ENCODE measurements at places on chromosomes 7 and 10.

DNA sequence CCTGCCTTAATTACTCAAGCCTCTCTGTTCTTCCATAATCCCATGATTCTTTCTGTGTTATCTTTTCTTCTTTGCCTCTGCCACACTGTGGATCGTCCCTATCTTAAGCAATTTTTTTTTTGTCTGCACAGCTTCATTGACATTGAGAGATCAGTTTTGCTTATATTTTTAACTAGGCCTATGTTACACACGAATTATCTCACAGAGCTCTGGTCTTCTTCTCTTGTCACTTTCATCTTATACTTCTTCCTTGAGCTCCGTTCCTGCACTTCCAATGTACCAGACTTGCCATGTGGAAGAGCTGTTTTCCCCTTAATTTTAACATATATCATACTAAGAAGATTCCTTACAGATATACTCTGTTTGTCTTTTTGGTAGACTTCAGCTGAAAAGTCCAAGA is 106.1 kb downstream of the MAGI2 start:
- DNase-seq, result no peak

DNA sequence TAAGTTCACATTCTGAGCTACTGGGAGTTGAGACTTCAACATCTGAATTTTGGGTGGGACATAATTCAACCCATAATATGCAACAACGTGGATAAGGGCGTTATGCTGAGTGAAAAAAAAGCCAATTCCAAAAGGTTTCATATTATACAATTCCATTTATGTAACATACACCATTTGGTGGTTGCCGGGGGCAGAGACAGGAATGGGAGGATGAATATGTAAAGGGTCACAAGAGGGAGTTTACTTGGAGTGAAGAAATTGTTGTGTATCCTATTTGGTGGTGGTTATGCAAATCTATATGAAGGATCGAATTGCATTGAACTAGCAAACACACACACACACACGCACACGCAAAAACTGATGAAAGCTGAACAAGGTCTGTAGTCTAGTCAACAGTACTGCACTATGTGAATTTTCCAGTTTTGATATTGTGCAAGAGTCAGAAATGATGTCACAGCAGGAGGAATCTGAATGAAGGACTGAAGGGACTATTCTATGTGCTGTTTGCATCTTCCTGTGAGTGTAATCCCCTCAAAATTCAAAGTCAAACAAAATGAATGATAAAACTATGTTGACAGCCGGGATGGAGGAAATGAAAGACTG is 249.2 kb upstream of the HABP2 start:
- DNase-seq, result no peak

- DNase-seq, result no peak
Measured at GRCh38 chr7:28893888-28894287, 64.2 kb downstream of the TRIL start.

GRCh38 chr10:111089293-111089692 is 12.5 kb downstream of the ADRA2A start:
- no peak for DNase-seq

DNA sequence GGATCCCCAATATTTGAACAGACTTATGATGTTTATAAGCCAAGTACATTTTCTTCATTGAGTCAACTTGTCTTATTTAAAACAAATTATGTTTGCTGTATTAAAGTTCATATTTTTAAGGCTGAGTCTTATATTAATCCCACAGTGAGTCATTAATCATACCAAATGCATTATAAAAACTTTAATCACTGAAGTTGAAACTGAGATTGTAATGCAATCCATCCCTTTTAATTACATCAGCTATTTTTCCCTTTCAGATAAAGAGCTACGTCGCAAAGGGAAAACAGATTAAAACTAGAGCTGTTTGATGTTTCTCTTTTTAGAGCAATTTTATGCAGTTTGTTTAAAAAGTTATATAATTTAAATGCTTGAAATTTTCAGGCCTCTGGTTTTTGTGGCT is 183.0 kb downstream of the ARID5B start:
- DNase-seq, result no peak

DNA sequence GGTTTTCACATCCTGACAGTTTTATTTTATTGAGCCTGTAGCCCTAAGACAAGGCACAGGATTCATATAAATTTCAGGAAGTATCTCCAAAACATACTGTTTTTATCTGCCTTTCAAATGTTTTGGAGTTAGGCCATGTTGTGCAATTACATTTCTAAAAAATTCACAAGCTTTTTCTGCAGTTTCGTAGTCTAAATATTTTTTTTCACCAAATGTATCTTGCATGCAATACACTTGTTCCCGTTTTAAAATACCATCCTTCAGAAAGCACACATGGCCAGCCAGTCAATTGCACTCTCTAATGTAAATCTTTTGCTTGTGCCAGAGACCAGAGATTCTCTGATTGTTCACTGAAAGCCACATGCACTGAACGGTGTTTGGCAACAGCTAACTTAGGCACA is 161.5 kb upstream of the PRKCQ start:
- no peak for DNase-seq

GRCh38 chr10:77319557-77319956 is 318.1 kb downstream of the KCNMA1 start:
- DNase-seq, result no peak

DNA sequence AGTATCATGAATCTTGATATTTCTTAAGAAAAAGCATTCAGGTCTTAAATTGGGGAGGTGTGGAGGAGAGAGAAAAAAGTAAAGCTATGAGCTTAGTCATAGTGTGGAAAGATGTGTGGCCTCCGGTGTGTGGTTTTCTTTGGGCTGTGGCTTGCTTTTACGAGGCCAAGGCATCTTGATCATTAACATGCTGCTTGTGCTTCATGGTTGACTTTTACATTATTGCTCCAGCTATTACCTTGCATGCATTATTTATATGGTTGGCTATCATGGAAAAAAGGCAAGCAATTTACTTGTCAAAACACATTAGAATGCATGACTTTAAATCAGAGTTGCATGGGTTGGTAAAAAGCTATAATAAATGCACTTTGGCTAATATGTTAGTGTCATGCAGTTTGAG is 300.7 kb upstream of the ADARB2 start:
- DNase-seq, result no peak

DNA sequence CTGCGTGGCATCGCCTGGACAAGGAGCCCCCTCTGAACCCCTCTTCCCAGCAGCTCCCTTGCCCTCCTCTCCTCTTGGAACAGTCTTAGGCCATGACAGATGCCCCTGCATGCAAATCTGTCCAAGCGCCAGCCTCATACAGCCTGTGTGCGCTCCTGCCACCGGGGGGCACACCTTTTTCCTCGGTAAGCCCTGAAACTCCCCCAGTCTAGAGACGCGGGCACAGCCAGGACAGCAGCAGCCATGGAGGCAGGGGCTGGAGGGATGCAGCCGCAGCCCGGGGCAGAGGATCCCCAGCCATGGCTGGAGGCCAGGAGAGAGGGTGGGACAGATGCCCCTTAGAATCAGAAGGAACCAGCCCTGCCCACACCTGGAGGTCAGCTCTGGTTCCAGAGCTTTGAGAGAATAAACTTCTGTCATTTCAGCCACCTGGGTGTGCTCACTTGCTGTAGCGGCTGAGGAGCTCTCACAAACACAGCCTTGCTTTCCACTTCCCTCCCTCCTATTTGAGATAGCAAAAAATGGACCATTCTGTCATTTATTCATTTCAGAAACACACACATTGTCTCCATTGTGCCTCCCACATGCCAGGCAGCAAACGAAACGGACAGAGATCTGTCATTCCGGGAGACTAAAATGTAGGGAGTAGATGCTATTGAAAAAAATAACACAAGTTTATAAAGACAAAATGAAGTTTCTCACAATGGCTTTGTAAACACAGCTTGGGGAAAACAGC is 241.5 kb downstream of the WDR37 start:
- DNase-seq, result no peak

DNA sequence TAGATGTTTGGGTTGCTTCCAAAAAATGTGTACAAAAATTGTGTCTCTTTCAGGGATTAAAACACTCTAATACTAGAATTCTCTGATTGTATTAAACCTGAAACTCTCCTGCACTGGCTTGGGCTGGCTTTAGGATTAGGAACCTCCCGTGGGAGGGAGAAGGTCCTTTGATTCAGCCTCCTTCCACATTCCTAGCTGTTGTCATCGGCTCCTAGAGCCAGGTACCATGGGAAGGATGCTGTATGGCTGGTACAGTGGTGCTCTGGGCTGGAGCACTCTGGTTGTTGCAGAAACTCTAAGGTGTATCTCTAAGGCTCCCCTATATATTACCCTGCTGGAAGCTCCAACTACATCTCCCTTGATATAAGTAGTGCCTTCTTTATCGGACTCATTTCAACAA is 245.2 kb upstream of the FOXK1 start:
- DNase-seq, result no peak

- DNase-seq, result no peak
Measured at GRCh38 chr7:2761131-2761624, 73.2 kb downstream of the AMZ1 start.

- no peak for DNase-seq
Measured at GRCh38 chr10:88089498-88089897, 226.1 kb downstream of the PTEN start.

GRCh38 chr10:116743266-116744064 is 1.1 kb upstream of the HSPA12A start:
- DNase-seq, result no peak

DNA sequence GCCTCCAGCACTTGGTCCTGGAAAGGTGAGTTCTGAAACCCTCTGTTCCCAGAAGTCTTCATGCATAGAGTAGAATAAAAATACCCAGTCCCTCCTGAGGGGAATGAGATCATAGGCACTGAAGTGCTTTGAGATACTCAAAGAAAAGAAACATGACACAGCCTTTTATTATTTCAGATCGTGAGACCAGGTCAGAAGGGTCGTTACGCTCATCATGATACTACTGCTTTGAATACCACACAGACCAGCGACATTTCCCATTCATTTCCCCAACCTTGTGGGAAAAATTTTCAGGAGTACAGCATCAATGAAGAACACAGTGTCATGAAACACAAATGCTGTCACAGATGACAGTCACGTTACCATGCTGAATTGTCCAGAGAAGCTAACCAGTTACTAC is 15.0 kb downstream of the CLRN3 start:
- no peak for DNase-seq

DNA sequence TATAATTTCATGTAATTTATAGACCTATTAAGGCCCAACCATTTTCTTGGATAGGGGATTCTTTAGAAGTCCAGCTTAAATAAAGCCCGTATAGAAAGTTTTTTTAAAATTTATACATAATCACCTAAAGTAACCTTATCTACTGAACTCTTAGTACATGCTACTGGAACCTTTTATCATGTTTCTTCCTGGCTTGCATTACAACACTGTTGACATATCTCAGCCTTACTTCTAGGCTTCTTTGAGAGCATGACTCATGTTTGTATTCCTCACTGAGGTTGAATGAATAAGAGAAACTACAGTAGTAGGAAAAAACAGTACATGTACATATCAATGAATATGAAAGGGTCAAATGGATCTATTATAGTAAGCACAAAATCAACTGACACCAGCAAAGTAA is 8.2 kb upstream of the MAGI2 start:
- DNase-seq, result no peak

DNA sequence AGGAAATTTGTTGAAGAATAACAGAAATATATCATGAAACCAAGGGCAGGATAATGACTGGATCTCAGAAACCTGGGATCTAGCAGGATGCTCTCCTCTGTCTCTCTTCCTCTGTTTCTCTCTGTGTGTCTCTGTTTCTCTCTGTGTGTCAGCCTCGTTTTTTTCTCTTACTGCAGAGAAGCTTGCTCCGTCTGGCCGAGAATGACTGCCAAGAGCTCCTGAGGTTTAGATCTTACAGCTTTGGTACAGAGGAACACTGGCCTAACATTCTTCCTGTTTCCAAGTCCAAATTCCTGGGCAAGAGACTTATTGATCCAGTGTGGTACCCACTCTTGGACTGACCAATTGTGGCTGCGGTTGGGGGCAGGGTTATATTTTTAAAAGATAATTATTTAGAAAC is 564.0 kb downstream of the XPNPEP1 start:
- no peak for DNase-seq

DNA sequence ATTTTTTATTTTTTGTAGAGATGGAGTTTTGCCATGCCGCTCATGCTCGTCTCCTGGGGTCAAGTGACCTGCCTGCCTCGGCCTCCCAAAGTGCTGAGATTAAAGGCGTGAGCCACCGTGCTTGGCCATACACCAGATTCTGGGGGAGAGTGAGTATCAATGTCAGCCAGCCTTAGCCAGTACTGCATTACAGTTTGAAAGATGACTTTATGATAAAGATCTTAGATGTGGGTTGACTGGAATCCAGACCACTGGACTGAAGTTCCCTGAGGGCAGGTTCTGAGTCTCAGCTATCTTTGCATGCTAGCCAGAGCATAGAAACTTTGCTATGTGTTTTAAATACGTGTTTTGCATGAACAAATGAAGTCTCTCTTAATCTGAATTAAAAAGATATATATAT is 117.2 kb upstream of the EFCAB10 start:
- DNase-seq, result no peak

GRCh38 chr7:285731-286130 is 4.2 kb upstream of the FOXL3 start:
- no peak for DNase-seq

GRCh38 chr10:56547163-56547562 is 186.1 kb upstream of the ZWINT start:
- DNase-seq, result no peak

DNA sequence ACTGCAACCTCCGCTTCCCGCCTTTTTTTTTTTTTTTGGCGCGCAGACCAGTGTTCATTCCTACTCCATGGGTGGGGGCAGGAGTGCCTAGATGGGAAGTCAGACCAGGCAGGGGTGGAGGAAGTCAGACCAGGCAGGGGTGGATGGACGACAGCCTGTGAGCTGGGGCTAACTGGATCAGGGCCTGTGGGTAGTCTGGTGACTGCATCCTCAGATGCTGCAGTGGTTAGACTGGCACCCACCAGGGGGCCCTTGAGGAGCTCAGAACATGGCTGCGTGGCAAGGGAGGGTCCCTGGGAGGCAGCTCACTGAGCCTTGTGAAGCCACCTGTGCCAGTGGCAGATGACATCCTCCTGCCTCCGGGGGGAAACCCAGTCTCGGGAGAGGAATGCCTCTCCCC is 35.1 kb downstream of the RCC1L start:
- no peak for DNase-seq

GRCh38 chr10:122029499-122030199 is 40.7 kb downstream of the TACC2 start:
- DNase-seq, result no peak

DNA sequence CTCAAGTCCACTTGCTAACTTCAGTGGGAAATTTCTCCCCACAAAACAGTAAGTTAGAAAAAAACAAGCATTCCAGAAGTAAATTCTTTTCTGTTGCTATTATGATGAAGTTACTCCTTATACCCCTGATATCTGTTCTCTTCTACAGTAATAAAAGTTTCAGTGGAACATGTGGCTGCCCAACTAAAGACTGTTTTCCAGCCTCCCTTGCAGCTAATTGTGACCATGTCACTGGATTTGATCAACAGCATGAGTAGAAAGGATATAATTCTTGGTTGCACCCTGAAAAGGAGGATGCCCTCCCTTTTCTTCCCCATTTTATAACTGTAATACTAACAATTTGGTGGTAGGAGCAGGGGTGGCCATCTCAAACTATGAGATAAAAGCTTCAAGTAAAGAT is 40.6 kb downstream of the IMMP2L start:
- DNase-seq, result no peak
